GM12865 (cell line): ENCODE measurements at places on chromosomes 1 and 21.

DNA sequence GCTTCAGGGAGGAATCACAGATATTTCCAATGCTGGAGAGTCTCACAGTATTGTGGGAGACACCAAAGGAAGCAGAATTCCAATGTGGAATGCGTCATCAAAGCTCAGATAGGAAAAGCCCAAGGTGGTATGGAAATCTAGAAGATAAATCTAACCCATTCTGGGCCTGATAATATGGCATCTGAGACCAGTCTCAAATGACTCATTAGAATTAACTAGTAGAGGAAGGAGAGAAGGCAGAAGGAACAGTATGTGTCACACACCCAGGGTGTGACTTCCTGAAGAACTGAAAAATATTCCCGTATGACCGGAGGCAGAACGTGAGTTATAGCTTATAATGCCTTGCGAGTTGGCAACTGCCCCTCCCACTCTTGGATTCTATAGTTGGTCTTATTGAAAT lies 499.2 kb downstream of the PLPP3 start:
- DNase-seq, result no peak

GRCh38 chr1:246219508-246220030 lies 287.5 kb downstream of the SMYD3 start:
- peak; percentile 64 for DNase-seq

DNA sequence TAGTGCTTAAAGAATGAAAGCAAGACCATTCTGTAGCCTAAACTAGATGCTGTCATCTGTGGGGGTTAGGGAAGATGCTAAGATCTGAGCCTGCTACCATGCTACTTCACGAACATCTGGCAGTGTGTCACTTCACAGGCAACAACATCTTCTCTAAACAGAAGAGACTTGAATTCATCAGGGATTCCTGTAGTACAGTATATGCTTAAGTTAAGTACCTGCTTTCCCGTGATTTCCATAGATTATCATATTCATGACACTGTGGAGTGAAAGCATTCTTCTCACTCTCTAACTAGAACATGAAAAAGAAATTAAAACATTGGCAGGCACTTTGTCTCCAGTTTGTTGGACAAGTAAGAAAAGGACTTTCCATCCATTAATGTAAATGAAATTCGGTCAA lies 390.9 kb downstream of the PTBP2 start:
- no peak for DNase-seq

GRCh38 chr1:155940993-155941844 lies at the start of gene RXFP4:
RXFP4 (plus strand) TSS chr1:155941638; CDS start chr1:155941710, 72 bp downstream.
- DNase-seq, result peak; percentile 60

DNA sequence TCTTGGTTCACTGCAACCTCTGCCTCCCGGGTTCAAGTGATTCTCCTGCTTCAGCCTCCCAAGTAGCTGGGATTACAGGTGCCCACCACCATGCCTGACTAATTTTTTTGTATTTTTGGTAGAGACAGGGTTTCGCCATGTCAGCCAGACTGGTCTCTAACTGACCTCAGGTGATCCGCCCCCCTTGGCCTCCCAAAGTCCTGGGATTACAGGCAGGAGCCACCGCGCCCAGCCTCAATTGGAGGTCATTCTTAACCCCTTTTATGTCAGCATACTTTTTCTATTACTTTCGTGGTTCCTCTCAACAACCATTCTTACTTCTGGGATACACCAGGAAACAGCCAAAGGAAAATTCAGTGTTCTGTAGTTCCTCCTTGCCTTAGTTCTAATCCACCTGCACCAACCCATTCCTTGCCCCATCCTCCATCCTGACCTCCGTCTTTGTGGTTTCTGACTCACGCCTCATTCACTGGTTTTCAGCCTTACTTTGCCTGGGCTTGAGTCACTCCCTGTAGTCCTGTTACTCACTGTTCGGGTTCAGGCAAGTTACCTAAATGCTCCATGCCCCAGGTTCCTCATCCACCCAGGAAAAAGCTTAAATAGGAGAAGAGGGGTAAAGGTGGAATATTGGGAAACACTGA lies 12.9 kb upstream of the BCL10 start:
- no peak for DNase-seq

DNA sequence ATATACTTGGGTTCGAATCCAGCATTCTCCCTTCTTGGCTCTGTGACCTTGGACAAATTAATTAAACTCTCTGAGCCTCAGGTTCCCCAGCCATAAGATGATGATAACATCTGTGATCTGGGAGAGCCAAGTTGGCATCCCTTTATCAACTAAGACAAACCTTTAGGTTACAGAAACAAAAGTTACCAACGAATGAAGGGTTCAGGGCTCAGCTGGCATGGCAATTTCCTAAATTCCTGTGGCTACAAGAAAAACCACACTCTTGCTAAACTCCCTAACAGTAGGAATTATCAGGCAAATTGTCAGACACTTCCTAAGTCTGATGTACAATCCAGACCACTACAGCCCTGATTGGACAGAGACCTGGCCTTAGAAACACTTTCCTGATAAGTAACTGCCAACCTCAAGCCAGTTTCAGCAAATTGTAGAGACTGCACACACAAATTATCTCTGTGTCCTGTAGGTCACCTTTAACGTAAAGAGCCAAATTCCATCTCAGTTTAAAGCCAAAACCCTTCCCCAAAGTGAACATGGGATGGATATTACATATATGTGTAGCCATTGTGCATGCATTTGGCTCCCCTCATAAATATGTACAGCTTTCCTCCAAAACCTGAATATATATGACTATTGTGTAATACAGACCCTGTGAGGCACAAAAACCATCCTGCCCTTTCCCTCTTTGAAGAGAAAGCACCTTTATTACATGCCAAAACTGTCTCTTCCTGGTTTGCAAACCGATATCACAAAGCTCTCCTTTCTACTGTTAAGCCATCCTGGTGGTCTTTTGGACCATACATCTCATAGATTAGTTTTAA lies 39.5 kb upstream of the EDARADD start:
- DNase-seq, result no peak
